Non-pigmented ciliary epithelial cell (primary cell): ENCODE measurements at places on chromosomes 2 and 18.

- no peak for DNase-seq
These were observed 42.5 kb downstream of the PPM1B start for GRCh38 chr2:44211183-44211582.

DNA sequence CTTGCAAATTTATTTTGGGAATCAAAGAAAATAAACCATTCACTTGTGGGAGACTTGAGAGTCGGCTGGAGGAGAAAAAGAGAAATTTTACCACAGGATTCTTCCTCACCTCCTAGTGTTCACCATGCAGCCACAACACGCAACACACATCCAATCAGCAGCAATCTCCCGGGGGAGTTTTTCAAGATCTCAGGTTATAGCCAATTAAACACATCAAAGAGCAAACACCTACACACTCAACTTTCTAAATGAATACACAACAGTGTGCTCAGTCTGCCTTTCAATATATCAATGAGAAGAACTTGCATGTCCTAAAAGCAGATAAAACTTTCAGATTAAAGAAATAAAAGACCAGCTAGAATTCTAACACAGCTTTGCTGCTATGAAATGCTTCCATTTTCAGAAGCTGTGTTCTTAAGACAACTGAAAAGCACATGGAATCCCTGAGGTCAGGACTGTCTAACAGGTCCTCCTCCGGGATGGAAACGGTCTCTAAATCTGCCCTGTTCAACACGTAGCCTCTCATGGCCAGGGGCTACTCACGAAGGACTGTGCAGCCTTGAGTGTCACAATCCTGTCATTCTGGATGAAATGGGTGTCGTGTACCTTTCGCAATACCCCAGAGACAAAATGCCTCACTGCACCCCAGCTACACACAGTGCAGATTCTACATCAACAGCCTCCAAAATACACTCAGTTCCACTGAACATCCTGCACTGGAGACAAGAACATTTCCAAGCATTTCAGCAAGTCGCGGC is 84.2 kb downstream of the ZNF516 start:
- no peak for DNase-seq

DNA sequence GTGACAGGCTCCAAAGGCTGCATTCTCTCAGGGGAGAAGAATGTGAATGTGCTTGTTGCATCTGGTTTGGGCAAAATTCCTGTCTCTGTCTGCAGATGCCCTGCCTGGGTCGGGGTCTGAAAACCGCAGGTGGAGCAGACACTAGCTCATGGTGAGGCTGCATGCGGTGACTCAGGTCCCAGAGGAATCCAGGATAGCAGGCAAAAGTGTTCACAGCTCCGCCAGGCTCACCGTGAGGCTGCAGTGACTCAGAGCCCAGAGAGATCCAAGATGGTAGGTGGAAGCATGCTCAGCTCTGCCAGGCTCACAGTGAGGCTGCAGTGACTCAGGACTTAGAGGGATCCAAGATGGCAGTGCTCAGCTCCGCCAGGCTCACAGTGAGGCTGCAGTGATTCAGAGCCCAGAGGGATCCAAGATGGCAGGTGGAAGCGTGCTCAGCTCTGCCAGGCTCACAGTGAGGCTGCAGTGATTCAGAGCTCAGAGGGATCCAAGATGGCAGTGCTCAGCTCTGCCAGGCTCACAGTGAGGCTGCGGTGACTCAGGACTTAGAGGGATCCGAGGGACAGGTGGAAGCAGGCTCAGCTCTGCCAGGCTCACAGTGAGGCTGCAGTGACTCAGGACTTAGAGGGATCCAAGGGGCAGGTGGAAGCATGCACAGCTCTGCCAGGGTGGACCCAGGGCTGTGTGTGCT is 200.5 kb downstream of the ACKR3 start:
- DNase-seq, result peak; percentile 97

DNA sequence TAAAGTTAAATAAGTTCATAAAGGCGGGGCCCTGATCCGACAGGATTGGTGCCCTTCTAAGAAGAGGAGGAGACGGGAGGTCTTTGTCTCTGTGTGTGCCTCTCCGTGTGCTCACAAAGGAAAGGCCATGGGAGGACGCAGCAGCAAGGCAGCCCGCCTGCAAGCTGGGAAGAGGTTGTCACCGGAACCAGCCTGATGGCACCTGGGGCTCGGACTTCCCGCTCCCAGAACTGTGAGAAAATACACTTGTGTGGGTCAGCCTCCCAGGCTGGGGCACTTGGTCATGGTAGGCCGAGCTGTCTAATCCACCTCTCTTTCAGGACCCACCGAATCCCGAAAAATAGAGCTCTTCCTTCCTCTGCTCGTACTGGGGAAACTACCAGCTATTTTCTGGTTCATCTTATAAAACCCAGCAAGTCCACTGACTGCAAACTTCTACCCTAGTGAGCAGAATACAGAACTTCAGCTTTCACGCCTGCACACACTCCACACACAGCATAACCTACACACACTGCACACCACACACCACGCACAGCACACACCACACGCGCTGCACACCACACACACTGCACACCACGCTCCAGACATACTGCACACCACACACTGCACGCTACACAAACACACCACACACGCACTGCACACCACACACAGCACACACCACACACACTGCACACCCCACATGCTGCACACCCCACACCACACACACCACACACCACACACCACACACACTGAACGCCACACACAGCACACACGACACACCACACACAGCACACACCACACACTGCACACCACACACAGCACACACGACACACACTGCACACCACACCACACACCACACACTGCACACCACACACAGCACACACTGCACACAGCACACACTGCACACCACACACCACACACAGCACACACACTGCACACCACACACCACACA is 58.1 kb downstream of the ASB1 start:
- no peak for DNase-seq

DNA sequence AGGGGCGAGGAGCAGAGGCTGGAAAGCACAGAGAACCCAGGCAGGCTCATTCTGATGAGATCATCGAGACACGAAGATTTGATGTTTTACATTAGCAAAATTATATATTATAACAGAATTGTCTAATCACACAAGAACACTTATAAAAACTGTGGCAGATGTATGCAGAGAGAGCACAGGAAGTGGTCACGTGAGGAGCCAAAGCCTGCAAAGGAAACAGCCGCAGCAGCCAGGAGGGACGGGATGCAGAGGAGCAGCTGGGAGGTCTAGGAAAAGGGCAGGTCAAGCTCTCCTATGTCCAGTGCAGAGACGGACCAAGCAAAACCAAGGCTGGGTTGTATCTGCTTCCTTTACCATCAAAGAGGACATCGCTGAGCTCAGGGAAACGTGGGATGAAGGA is 355.1 kb upstream of the MYT1L start:
- no peak for DNase-seq
